ENCODE measurements at places on chromosomes 1 and 21. TPM values are rescaled to one million over a fixed set of nuclear protein-coding genes. Genes with fewer than 3 reads are reported as not detected.

Gene SLC1A7
- total RNA-seq: 0.26 TPM

DNA sequence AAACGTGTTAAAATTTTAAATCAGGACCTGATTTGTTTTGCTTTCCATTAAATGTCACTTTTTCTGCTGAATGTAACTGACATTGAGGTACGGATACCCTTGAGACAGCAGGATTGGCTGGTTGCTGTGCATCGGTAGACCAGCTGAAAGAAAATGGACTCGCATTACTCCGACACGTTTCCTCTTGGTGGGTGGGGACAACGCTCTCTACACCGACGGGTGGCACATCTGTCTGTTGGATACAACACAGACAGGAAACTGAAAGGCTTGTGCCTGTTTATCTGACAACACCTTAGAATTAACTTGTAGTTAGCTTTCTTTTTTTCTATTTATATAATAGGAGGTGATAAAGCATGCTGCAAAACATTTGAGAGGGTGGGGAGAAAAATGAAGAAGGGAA lies 19.4 kb downstream of the PRPF38A start:
- H3K4me3 ChIP-seq: no peak overlapping the region
- H3K36me3 ChIP-seq: peaks cover 55% of the 10 kb centered on the region
- no peaks in the 10 kb centered on the region for H3K27me3 ChIP-seq
- no peaks in the 10 kb centered on the region for H3K4me1 ChIP-seq
- H3K27ac ChIP-seq: peak overlapping the region; percentile 31
- DNase-seq: no peak

DNA sequence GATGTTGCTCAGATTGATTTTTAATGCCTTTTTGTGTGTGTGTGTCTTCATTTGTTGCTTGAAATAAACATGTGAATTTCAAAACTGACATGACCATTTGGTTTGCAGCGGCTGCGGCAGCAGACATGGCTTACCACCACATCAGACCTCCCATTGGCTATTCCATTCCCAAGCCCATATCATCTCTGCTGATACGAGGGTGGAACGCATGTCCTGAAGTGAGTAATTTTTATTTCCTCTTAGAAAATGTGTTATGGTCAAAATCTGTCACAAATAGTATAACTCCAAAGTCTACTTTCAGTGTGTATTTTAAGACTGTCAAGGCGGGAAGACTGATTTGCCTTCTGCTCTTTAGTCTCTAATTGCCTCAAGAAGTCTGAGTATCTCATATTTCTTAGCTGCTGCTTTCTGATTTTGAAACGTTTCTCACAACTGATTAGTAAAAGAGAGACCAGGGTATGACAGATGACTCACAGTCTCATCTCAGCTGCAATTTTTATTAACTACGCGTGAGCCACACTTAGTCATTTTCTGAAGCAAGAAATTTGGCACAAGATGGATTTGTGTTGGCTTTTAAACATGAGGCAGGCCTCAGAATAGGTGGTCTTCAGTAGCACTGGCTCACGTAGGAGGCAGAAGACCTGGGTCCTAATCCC lies 49.0 kb downstream of the LRRC53 start:
- H3K36me3 ChIP-seq: no peaks in the 10 kb centered on the region
- no peak overlapping the region for H3K27ac ChIP-seq
- DNase-seq: no peak
- no peaks in the 10 kb centered on the region for H3K4me1 ChIP-seq
- no peaks in the 10 kb centered on the region for H3K27me3 ChIP-seq

- DNase-seq: no peak
- H3K27me3 ChIP-seq: no peaks in the 10 kb centered on the region
- H3K36me3 ChIP-seq: no peaks in the 10 kb centered on the region
- no peak overlapping the region for H3K4me3 ChIP-seq
- no peaks in the 10 kb centered on the region for H3K4me1 ChIP-seq
Observed at GRCh38 chr1:55618199-55618598, 403.0 kb upstream of the USP24 start.

- H3K27me3 ChIP-seq: no peaks in the 10 kb centered on the region
- no peak overlapping the region for H3K27ac ChIP-seq
- DNase-seq: no peak
Observed at GRCh38 chr1:166721145-166721544, 118.1 kb upstream of the POGK start.
